ENCODE measurements at places on chromosomes 16 and 17. TPM values are rescaled to one million over a fixed set of nuclear protein-coding genes. Genes with fewer than 3 reads are reported as not detected.

HOXB7 gene
- 0.87 TPM for polyA plus RNA-seq

EVPLL gene
- polyA plus RNA-seq: not detected

HS3ST3A1 gene
- polyA plus RNA-seq: 2.5 TPM

SLC9A5 gene
- polyA plus RNA-seq: not detected

MPV17L gene
- polyA plus RNA-seq: 0.17 TPM

MMD gene
- polyA plus RNA-seq: 7.9 TPM

AIPL1 gene
- polyA plus RNA-seq: not detected

DBNDD1 gene
- polyA plus RNA-seq: 0.94 TPM

Data from CD8-positive, alpha-beta memory T cell (primary cell).